ENCODE measurements at places on chromosomes 3 and 15.

GRCh38 chr3:115436767-115437301, 186.5 kb upstream of the GAP43 start:
- DNase-seq, result no peak

GRCh38 chr3:30795176-30795575, 99.3 kb downstream of the GADL1 start:
- DNase-seq, result no peak

- no peak for DNase-seq
These were observed 77.0 kb upstream of the SLC12A8 start for GRCh38 chr3:125289429-125289981.

DNA sequence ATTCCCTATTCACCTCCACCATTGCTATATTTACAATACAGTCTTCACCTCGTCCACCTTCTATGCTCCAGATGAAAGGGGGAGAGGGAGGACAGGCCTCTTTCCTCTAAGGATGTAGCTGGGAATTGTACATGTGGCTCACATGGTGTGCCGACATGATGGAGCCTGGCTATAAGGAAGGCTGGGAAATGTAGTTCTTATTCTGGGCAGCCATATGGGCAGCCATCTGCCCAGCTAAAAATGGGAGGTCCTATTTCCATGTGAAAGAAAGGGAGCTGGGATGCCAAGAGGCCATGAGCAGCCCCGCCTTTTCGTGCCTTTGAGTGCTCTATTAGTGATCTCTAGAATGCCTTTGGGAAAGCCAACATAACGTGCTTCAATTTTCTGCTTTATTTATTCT, 27.1 kb upstream of the MGLL start:
- no peak for DNase-seq

DNA sequence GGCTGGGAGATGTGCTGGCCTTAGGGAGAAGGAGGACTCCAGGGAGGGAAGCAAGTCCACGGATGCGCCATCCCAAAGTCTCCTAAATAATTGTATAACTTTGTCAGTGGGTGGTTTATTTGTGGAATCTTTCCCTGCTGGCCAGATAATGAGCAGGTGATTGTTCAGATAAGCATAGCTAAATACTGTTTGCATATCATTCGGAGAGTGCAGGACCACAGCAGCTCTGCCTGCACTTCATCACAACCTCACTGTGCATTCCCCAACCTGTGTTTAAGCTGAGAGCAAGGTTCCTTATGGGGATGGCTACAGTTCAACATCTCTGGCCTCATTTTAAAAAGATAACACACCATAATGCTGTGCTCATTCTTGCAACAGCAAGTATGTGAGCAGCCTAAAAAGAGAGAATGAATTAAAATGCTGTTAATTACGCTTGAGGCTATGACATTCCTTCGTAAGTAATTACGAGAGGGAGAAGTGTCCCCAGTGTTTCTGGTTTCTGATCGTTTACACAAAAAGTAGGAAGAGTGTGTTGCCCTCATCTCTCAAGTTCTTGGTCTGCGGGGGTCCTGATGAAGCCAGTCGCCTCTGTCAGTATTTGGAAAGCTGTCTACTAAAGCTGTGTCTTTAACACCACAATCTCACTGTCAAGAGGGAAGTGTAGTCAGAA, 272.0 kb upstream of the RORA start:
- DNase-seq, result no peak

- DNase-seq, result no peak
These were observed 28.5 kb downstream of the CYFIP1 start for GRCh38 chr15:22951381-22952280.

DNA sequence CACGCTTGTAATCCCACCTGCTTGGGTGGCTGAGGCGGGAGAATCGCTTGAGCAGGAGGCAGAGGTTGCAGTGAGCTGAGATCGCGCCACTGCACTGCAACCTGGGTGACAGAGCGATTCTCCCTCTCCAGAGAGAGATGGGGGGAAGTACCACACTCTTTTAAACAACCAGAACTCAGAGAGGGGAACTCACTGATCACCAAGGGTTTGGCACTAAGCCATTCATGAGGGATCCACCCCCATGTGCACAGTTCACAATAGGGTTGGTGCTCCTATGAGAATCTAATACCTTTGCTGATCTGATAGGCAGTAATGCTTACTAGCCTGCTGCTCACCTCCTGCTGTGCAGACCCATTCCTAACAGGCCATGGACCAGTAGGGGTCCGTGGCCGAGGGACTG, 51.6 kb downstream of the QTRT2 start:
- no peak for DNase-seq

- DNase-seq, result no peak
These were observed 11.9 kb upstream of the TMEM115 start for GRCh38 chr3:50371133-50371685.

Measured in HAP-1 (cell line).